Left forelimb (tissue), 1 donor: ENCODE measurements at places on chromosomes 2 and 18.

- DNase-seq: no peak
These were observed 104.4 kb upstream of the SLC8A1 start for GRCh38 chr2:40556293-40556692.

GRCh38 chr2:189013031-189013430 is 38.9 kb downstream of the COL3A1 start:
- no peak for DNase-seq

GRCh38 chr2:231124838-231125568 is at the start of gene HTR2B:
Gene HTR2B, minus strand, starts transcription at chr2:231125042. Its CDS starts 1,278 bp downstream, at chr2:231123764.
- DNase-seq: no peak

GRCh38 chr2:101770726-101771125 is 73.2 kb downstream of the MAP4K4 start:
- DNase-seq: no peak

DNA sequence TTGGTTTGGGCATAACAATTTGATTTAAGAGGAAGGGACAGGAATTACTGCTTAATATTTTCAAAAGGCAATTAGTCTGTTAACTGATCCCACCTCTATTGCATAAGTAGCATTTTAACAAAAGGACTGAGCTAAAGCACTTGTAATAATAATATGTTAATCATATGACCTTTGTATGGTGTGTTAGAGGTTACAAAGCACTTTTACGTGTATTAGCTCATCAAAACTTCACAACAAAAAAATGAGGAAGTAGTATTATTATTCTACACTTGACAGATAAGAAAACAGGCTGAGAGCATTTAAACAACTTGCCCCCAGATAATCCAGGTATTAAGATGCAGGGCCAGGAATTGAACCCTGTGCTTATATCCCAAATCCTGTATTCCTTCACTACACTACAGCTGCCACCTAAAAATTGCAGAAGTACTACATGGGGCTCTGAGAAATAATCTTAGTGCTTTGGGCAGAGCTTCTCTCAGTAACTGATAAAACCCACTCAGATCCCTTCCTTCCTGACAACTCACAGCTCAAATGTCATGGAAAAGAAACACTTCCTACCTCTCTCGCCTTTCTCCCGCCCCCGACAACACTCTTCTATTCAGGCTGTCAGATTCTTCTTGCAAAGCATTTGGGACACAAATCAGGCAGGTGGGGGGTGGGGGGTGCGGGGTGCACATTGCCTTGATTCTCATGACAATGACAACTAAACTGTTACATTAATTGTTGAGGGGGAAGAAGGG is 20.7 kb upstream of the KCTD1 start:
- DNase-seq: no peak

GRCh38 chr18:31190919-31191318 is 28.3 kb upstream of the DSC1 start:
- no peak for DNase-seq

GRCh38 chr18:11004951-11005350 is 144.4 kb downstream of the PIEZO2 start:
- no peak for DNase-seq

- peak; percentile 41 for DNase-seq
These were observed 72.5 kb upstream of the OTOF start for GRCh38 chr2:26550276-26551015.

- DNase-seq: no peak
These were observed 23.7 kb upstream of the CD28 start for GRCh38 chr2:203682688-203683130.
